ENCODE measurements at places on chromosomes 6 and 20.

- no peak for DNase-seq
Measured at GRCh38 chr20:48718786-48719578, 108.8 kb downstream of the PREX1 start.

DNA sequence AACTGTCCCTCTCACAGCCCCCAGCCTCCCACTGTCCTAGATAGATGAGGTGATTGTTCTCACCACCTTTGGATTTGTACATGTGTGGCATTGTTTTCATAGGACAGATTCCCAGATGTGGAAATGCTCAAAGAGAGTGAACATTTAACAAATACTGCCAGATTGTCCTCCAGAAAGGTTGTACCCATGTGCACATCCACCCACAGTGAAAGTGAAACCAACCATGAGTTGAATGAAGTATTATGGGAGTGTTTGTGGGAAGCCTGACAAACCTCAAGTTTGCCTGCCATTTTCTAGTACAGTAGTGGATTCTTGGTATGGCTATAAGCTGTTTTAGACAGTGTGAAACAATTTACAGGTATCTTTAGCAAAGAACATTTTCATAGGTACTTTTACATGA lies 42.7 kb downstream of the ANKRD6 start:
- DNase-seq = peak; percentile 23

DNA sequence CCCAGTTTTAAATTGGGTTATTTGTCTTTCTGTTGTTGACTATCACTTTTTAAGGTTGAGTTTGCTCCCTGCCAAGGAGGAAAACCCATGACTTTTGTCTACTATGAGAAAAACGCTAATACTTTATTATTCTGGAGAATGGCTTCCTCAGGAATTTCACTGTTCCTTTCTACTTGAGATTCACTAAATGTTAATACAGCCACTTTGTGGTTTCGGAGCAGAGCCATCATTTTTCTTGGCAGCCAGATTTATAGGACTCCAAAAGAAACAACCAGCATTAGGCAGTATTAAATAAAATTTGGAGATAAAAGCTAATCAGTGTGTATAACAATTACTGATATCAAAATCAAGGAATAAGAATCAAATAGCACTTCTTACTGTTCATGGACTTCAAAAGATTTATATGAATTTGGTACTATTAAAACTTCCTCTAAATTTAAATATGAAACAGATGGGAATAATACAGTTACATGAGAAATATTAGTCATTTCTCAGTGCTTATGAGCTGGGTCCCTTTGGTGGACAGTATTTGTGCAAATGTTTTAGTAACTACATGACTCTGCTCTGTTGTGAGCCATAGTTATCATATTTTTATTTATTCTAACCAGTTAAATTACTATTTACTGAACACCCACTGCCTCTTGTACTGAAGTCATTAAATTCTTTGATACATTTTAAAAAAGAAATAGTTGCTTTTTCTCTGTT lies 64.1 kb upstream of the FBXO30 start:
- no peak for DNase-seq

DNA sequence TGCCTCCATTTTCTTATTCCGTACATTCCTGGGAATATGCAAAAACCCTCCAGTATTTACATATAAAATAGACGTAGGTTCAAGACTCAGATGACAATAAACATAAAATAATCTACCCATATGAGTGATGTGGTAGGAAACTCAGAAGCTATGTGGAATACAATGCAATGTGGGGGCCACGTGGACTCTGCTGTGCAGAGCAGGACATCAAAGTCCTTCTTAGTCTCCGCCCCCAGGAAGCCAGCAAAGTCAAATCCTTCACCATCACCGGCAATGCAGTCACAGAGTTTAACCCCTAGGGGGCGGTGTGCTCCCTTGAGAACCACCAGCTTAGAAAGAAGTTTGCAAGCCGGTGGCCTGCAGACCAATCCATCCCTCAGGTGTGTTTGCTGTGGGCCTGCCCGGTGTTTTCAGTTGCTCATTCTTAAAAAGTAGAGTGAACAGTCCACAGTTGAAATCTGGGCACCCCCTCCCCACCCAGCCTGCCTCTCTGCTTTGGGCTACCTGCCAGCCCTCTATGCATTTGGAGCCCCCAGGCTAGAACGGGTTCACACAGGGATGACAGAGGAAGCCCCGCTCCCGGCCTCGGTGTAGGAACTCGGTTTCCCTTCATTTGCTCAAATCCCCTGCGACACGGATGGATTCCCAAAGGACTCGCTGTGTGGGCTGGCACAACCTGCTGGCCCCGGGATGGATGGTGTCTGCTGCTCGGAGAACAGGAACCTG lies 59.9 kb downstream of the SULF2 start:
- peak; percentile 75 for DNase-seq

DNA sequence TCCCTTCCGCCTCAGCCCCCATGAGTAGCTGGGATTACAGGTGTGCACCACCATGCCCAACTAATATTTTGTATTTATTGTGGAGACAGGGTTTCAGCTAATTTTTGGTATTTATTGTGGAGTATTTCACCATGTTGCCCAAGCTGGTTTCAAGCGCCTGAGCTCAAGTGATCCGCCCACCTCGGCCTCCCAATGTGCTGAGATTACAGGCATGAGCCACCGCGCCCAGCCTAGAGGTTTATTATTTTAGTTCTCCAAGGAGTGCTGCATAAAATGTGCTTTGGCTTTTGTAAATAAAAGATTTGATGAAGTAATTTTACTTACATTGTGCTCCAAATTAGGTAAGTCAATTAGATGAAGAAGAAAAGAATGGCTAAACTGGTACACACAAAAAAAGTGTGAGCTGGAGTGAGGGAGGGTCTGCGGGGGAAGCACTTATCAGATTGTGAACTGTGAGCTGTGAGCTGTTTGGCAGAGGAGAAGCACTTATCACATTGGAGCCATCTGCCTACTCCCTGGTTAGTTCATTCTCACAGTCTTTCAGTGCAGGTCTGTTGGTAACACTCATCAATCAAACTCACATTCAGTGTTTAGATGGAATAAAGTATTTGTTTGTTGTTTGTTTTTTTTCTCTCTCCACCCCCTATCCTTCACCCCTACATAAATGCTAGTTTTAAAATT lies 398.0 kb downstream of the EPHA7 start:
- no peak for DNase-seq

- no peak for DNase-seq
Measured at GRCh38 chr20:17158701-17159100, 68.1 kb upstream of the PCSK2 start.

DNA sequence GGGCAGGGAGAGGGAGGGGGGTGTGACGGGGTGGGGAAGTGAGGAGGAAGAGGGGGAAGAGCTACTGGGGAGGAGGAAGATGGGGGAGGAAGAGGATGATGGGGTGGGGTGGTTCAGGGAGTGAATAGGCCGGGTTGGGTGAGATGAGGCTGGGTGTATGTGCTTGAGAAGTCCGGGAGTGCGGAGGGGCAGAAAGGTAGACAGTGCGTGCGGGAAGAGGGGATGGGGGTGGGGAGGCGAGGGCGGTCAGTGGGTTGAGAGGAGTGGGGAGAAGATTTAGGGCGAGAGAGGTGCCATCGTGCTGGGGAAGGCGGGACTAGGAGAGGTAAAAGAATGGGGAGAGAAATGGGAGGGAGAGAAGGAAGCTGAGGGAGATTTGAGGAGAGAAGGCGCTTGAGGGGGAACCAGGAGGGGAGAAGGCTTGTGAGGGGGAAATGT lies 30.9 kb upstream of the NOTCH4 start:
- peak; percentile 6 for DNase-seq

GRCh38 chr6:117344444-117345291 lies 79.3 kb downstream of the VGLL2 start:
- DNase-seq = no peak

- no peak for DNase-seq
Measured at GRCh38 chr6:63926258-63926780, 290.7 kb downstream of the PHF3 start.

DNA sequence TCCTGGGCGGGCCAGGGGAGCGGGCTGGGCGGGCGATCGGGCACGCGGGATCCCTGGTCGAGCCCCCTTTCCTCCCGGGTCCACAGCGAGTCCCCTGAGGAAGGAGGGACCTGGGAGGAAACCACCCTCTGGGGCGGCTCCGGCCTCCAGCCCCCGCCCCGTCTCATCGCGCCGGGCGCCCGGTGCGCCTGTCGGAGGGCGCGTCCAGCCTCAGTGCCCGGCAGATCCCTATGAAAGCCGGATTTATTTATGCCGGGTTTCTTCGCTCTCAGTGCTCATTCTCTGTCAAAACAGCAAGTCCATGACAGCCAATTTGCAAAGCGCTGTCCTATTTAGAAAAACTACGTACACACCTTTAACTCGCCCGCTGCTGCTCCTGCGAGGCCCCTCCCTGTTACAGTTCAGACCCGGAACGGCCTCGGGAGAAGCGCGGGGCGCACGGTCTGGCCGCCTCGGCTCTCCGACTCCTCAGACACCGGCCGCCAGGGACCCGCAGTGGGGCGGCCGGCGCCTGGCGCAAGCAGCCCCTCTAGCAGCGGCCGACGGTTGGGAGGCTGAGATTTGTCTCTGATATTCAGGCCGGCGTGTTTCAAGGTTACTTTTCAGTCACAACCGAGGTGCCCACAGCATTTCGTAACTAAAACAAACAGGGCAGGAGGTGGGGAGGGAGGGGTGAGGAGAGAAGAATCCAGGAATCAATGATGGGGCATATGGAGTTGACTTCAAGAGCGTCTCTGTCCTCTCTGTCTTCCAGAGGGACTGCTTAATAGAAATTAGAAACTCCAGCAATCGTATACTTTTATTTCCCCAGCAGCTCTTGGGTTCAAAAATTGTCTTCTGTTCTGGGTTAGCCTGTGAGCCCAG lies 782 bp upstream of the FOXA2 start:
- DNase-seq = no peak

- no peak for DNase-seq
Measured at GRCh38 chr6:170149681-170150589, 140.9 kb downstream of the DLL1 start.

DNA sequence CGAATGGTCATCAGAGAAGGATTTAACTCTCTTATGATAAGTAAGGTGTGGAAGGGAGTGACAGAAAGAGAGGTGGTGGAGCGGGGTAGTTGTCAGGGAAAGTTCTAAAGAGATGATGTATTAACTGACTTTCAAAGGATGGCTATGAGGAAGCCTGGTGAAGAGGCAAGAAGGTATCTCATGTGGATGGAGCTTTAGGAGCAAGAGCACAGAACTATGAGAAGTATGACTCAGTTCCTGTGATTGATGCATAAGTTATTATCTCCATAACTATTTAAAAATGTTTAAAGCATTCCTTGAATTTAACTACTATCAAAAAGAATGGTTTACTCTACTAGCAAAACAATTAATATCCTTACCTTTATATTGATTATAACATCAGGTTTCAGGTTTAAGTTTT lies 28.8 kb downstream of the AK9 start:
- peak; percentile 65 for DNase-seq

Data from EL (cell line).